ENCODE measurements at places on chromosomes 3 and 15.

DNA sequence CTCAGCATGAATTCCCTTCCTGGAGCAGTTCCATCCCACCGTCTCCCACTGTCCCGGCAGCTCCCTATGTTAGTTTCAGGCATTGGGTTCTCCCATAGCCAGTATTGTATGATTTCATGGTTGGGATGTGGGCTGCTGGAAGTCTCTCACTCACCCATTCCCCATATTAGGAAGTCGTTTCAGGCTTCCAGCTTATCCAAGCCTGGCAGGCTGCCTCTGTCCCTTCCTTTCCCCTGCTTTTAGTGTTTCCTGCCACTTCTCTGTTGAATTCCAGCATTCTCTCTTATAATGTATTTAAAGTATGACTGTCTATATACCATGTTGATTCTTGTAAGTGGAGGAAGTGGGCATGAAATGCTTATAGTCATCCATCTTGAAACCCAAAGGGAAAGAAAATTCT is 309.7 kb upstream of the RBMS3 start:
- DNase-seq, result no peak

- no peak for DNase-seq
Measured at GRCh38 chr15:78790027-78790426, 21.2 kb downstream of the ADAMTS7 start.

- peak; percentile 33 for DNase-seq
Measured at GRCh38 chr3:38454884-38455638, 1.4 kb downstream of the ACVR2B start.

- no peak for DNase-seq
Measured at GRCh38 chr3:19107719-19108118, 40.6 kb upstream of the KCNH8 start.

GRCh38 chr15:84829428-84829827 is 12.3 kb downstream of the ALPK3 start:
- no peak for DNase-seq

GRCh38 chr15:83193721-83194120 is 13.9 kb downstream of the HDGFL3 start:
- DNase-seq, result no peak

DNA sequence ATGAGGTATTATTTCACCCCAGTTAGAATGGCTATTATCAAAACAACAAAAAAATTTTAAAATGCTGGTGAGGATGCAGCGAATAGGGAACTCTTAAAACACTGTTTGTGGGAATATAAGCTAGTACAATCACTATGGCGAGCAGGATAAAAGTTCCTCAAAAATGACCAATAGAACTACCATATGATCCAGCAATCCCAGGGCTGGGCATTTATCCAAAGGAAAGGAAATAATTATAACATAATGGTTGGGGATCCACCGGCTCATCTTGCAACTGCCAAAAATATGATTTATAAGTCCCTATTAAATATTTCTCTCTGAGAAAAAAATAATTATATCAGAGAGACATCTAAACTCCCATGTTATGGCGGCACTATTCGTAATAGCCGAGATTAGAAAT is 127.6 kb upstream of the MME start:
- no peak for DNase-seq

GRCh38 chr15:79777916-79778315 is 118.9 kb downstream of the MTHFS start:
- DNase-seq, result no peak

GRCh38 chr3:128152419-128153155 is 694 bp upstream of the EEFSEC start:
- no peak for DNase-seq
